ENCODE measurements at places on chromosomes 3 and 15. TPM values are rescaled to one million over a fixed set of nuclear protein-coding genes. Genes with fewer than 3 reads are reported as not detected.

LYZL4 gene
- 0.14 TPM for polyA plus RNA-seq

- no peak overlapping the region for H3K27ac ChIP-seq
- H3K36me3 ChIP-seq = no peaks in the 10 kb centered on the region
- no peaks in the 10 kb centered on the region for H3K4me1 ChIP-seq
- no peaks in the 10 kb centered on the region for H3K27me3 ChIP-seq
Observed at GRCh38 chr3:71931922-71932321, 147.0 kb upstream of the PROK2 start.

GRCh38 chr3:161253711-161254110 lies 32.6 kb downstream of the NMD3 start:
- no peaks in the 10 kb centered on the region for H3K27me3 ChIP-seq
- H3K4me3 ChIP-seq = no peak overlapping the region
- peaks cover 34% of the 10 kb centered on the region for H3K36me3 ChIP-seq

- H3K4me1 ChIP-seq = peaks cover 3% of the 10 kb centered on the region
- no peak for DNase-seq
- H3K36me3 ChIP-seq = no peaks in the 10 kb centered on the region
- no peak overlapping the region for H3K4me3 ChIP-seq
- H3K27ac ChIP-seq = no peak overlapping the region
Observed at GRCh38 chr15:36594556-36595090, 15.2 kb downstream of the CDIN1 start.

- H3K27ac ChIP-seq = peak overlapping the region; percentile 83
- peaks cover 15% of the 10 kb centered on the region for H3K4me1 ChIP-seq
- H3K4me3 ChIP-seq = no peak overlapping the region
- DNase-seq = no peak
- H3K36me3 ChIP-seq = no peaks in the 10 kb centered on the region
- H3K27me3 ChIP-seq = no peaks in the 10 kb centered on the region
Observed at GRCh38 chr3:157127831-157128767, 31.8 kb downstream of the CCNL1 start.

DNA sequence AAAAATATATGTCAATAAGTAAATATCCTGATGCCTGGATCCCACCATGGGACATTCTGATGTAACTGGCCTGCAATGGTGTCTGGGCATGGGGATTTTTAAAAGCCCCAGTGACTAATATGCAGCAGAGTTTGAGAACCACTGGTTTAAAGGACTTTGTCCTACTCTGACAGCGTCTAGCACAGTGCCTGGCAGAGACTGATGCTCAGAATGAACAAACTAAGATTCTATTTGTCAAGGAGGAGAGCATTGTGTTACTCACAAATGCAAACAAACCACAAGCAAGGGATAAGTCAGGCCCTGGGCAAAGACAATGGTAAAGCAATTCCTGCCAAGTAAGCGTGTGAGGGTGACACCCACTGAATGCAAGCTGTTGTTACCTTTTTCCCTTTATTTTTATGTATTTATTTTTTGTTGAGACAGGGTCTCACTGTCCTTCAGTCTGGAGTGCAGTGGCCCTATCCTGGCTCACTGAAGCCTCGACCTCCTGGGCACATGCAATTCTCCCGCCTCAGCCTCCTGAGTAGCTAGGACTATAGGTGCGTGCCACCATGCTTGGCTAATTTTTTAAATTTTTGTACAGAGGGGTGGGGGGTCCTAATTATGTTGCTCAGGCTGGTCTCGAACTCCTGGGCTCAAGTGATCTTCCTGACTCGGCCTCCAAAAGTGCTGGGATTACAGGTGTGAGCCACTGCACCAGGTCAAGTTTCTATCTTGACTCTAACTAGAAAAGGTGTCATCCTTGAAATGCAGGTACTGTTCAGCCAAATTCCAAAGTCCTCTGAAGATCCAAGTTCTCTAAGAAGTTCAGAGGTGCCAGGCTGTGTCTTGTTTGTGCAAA lies 909 bp upstream of the GPD1L start:
- H3K4me1 ChIP-seq = peaks cover 10% of the 10 kb centered on the region
- no peaks in the 10 kb centered on the region for H3K27me3 ChIP-seq
- DNase-seq = no peak
- H3K27ac ChIP-seq = peak overlapping the region; percentile 26
- no peak overlapping the region for H3K4me3 ChIP-seq

- no peaks in the 10 kb centered on the region for H3K36me3 ChIP-seq
- no peak overlapping the region for H3K27ac ChIP-seq
- H3K4me3 ChIP-seq = no peak overlapping the region
- H3K27me3 ChIP-seq = no peaks in the 10 kb centered on the region
- no peaks in the 10 kb centered on the region for H3K4me1 ChIP-seq
Observed at GRCh38 chr15:84035399-84035766, 200.2 kb upstream of the GOLGA6L4 start.

HRG gene
- not detected for polyA plus RNA-seq

DPPA2 gene
- polyA plus RNA-seq = not detected

SLCO2A1 gene
- polyA plus RNA-seq = 57.5 TPM

DNA sequence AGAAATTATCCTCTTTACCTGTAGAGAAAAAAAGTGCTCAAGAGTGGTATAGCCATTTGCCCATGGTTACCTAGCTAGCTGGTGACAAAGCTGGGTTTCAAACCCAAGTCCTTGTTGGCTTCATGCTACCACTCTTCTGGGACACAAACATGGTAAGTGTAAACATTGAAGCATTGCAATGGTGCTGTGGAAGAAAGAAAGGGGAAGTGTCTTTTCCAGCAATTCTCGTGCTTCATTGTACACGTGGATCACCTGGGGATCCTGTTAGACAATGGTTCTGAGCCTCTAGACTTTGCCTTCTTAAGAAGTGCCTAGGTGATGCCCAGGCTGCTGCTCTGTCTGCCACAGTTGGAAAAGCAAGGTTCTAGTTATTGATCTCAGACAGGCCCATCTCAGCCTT lies 134.8 kb upstream of the CTNNB1 start:
- DNase-seq = no peak
- H3K4me1 ChIP-seq = no peaks in the 10 kb centered on the region
- H3K27me3 ChIP-seq = no peaks in the 10 kb centered on the region
- H3K36me3 ChIP-seq = no peaks in the 10 kb centered on the region

DNA sequence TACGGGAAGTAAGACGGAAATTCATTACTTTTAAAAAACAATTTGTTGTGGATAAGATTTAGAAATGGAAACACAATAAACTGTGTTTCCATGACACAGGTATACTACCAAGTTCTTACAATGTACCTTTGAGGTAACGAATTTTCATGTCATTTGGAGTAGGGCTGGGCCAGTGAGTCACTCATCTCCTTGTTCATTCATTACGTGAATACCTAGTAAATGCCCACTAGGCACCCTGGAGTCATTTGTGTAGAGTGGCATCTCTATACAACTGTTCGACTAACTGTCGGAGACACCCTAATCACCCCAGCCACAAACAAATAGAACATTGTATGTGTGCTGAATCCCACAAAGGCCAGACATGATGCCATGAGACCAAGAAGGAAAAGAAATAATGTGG lies 94.8 kb downstream of the IGF1R start:
- no peaks in the 10 kb centered on the region for H3K36me3 ChIP-seq
- DNase-seq = no peak
- peaks cover 2% of the 10 kb centered on the region for H3K4me1 ChIP-seq

SPATA16 gene
- not detected for polyA plus RNA-seq

SAMD7 gene
- polyA plus RNA-seq = not detected

DNA sequence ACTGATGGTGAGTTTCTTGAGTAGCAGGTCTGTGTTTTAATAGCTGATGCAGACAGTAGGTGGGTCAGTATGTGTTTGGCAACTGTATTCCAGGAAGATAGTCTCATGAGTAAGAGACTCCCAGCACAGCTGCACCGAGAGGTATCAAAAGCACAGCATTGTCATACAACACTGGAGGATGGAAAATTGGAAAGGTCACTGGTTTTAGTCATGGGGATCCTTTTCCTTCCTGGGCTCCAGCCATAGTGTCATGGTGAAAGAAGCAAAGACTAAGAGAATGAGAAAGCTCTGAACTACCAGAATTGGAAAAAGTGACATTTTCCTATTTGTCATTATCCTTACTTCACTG lies 61.5 kb downstream of the P3H2 start:
- H3K4me3 ChIP-seq = no peak overlapping the region
- H3K27me3 ChIP-seq = no peaks in the 10 kb centered on the region
- no peak overlapping the region for H3K27ac ChIP-seq
- no peaks in the 10 kb centered on the region for H3K4me1 ChIP-seq

- no peaks in the 10 kb centered on the region for H3K4me1 ChIP-seq
- H3K27me3 ChIP-seq = no peaks in the 10 kb centered on the region
- no peaks in the 10 kb centered on the region for H3K36me3 ChIP-seq
- no peak for DNase-seq
- H3K27ac ChIP-seq = no peak overlapping the region
Observed at GRCh38 chr15:29522373-29523276, 253.0 kb upstream of the NSMCE3 start.

GRCh38 chr3:177579419-177579818 lies 382.1 kb upstream of the TBL1XR1 start:
- DNase-seq = no peak
- no peak overlapping the region for H3K4me3 ChIP-seq
- no peaks in the 10 kb centered on the region for H3K36me3 ChIP-seq
- H3K4me1 ChIP-seq = no peaks in the 10 kb centered on the region

- no peak overlapping the region for H3K4me3 ChIP-seq
- H3K27ac ChIP-seq = no peak overlapping the region
- no peak for DNase-seq
- no peaks in the 10 kb centered on the region for H3K27me3 ChIP-seq
Observed at GRCh38 chr15:32861174-32861573, 143.4 kb downstream of the GREM1 start.

KBTBD12 gene
- 0.37 TPM for polyA plus RNA-seq

DNA sequence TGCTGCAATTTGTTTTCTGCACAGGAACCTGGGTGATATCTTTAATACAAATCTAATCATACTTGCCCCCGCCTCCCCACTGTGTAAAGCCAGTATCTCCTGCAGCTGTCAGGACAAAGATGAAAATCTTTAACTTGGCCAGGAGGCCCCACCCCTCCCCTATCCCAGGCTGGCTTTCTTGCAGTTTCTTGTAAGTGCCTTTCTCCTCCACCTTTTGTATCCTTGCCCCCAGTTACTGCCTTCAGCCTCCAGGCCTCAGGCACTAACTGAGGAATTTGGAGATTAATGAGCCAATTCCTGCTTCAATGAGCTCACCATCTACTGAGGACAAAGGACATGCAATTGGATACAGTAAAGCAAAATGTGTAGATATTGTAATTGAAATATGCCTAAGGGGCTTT lies 6.5 kb downstream of the GCSAM start:
- H3K4me1 ChIP-seq = no peaks in the 10 kb centered on the region
- DNase-seq = no peak
- H3K36me3 ChIP-seq = no peaks in the 10 kb centered on the region
- H3K27me3 ChIP-seq = no peaks in the 10 kb centered on the region
- H3K4me3 ChIP-seq = no peak overlapping the region

- no peaks in the 10 kb centered on the region for H3K27me3 ChIP-seq
- H3K4me3 ChIP-seq = no peak overlapping the region
- no peaks in the 10 kb centered on the region for H3K36me3 ChIP-seq
Observed at GRCh38 chr3:94896994-94897393, 834.1 kb downstream of the NSUN3 start.

FAM174B gene
- 19.0 TPM for polyA plus RNA-seq

DNA sequence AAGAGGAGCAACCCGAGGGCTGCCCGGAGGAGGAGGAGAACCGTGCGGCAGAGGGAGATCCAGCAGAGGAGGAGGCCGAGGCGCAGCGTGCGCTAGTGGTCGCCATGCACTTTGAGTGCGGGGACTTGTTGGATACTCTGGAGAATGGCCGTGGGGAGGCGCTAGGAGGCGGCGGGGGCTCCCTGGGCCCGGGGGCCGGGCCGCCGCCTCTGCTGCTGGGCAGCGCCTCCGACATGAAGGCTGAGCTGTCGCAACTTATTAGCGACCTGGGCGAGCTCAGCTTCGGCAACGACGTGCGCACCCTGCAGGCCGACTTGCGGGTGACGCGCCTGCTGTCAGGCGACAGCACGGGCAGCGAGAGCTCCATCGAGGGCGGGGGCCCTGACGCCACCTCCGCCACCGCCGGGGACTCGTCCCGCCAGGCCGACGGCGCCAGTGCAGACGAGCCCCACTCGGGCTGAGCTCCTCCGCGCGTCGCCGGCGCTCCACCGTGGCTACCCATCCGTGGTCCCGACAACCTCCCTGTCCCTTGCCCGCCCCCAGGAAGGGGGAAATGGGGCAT lies 2.0 kb downstream of the FAM43A start:
- H3K27ac ChIP-seq = peak overlapping the region; percentile 92
- no peaks in the 10 kb centered on the region for H3K36me3 ChIP-seq
- peak overlapping the region; percentile 80 for H3K4me3 ChIP-seq
- H3K27me3 ChIP-seq = no peaks in the 10 kb centered on the region
- peaks cover 7% of the 10 kb centered on the region for H3K4me1 ChIP-seq

- no peak overlapping the region for H3K4me3 ChIP-seq
- H3K27ac ChIP-seq = no peak overlapping the region
- no peak for DNase-seq
- no peaks in the 10 kb centered on the region for H3K27me3 ChIP-seq
- H3K36me3 ChIP-seq = no peaks in the 10 kb centered on the region
Observed at GRCh38 chr3:55884491-55885285, 397.6 kb upstream of the WNT5A start.

FSIP1 gene
- 0.35 TPM for polyA plus RNA-seq

UBR1 gene
- 8.6 TPM for polyA plus RNA-seq

CHRFAM7A gene
- polyA plus RNA-seq = 1.1 TPM

- H3K4me3 ChIP-seq = no peak overlapping the region
- H3K4me1 ChIP-seq = peaks cover 23% of the 10 kb centered on the region
- peak; percentile 55 for DNase-seq
- no peaks in the 10 kb centered on the region for H3K27me3 ChIP-seq
Observed at GRCh38 chr3:134369231-134369741, 5.0 kb downstream of the AMOTL2 start.

GRCh38 chr3:45968149-45968548 lies 24.9 kb downstream of the CXCR6 start:
- no peaks in the 10 kb centered on the region for H3K4me1 ChIP-seq
- DNase-seq = no peak
- H3K36me3 ChIP-seq = peaks cover 23% of the 10 kb centered on the region
- no peak overlapping the region for H3K4me3 ChIP-seq

DNA sequence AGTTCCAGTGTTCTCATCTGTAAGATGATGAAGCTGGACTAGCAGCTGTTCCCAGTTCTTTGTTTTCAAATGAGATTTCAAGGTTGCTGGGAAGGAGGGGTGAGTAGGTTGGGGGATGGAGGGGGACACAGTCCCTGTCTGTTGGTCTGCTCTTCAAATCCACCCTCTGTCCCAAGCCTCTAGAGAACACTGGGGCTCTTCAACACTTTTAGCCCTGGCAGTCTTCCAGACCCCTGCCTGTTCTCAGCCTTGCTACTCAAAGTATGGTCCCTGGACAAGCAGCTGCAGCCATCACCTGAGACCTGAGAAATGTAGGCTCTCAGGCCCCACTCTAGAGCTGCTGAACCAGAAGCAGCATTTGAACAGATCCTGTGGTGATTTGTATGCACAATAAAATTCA lies 41.3 kb downstream of the NEK11 start:
- H3K4me3 ChIP-seq = no peak overlapping the region
- DNase-seq = peak; percentile 4
- H3K27ac ChIP-seq = no peak overlapping the region
- H3K36me3 ChIP-seq = no peaks in the 10 kb centered on the region
- no peaks in the 10 kb centered on the region for H3K27me3 ChIP-seq
